ENCODE measurements at places on chromosomes 3 and 15.

- H3K4me1 ChIP-seq, result peaks cover 11% of the 10 kb centered on the region
- no peak overlapping the region for H3K27ac ChIP-seq
- no peaks in the 10 kb centered on the region for H3K36me3 ChIP-seq
- no peak overlapping the region for H3K4me3 ChIP-seq
- H3K27me3 ChIP-seq, result peaks cover 26% of the 10 kb centered on the region
- peak; percentile 51 for DNase-seq
Measured at GRCh38 chr3:167876620-167877281, 141.2 kb downstream of the SERPINI1 start.

DNA sequence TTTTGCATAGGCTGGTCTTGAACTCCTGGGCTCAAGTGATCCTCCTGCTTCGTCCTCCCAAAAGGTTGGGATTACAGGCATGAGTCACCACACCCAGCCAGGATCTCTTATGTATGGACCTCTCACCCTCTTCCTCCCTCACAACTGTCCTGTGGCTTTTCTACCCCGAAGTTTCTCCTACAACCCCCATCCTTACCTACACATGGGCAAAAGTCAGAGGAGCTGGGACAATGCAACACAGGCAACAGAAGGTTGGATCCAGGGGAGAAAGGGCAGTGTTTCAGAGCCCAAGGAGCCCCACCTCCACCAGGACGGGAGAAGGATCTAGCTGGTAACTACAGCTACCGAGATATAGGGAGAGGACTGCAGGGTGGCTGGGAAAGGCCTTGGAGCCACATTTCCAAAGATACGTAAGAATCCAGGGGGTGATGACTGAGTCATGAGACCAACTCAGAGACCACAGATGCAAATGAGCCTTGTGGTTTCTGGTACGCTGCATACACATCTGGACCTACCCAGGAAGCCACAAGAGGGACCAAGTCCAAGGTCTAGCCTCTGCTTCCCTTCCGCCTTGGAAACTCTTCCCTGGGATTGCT, 13.6 kb downstream of the IGDCC4 start:
- H3K36me3 ChIP-seq, result no peaks in the 10 kb centered on the region
- DNase-seq, result peak; percentile 58
- H3K27ac ChIP-seq, result no peak overlapping the region
- H3K4me1 ChIP-seq, result peaks cover 5% of the 10 kb centered on the region
- H3K27me3 ChIP-seq, result peaks cover 36% of the 10 kb centered on the region

DNA sequence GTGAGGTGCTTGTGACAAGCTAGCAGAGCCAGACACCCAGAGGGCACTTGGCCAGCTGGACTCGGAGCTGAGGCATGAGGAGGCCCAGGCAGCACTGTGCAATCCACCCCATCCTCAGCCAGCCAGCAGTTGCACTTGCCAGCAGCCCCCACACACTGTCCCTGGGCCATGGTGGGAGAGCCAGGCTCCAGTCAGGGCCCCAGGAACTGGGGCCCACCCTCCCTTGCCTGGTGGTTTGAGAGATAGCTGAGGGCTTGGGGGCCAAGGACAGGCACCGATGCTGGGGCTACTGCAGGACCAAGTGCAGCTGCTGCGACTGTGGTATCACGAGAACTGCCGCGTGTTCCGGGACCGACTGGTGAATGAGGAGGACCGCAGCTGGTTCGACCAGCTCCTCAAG, 63.5 kb downstream of the DNAH1 start:
- H3K27ac ChIP-seq, result no peak overlapping the region
- no peaks in the 10 kb centered on the region for H3K4me1 ChIP-seq
- no peak overlapping the region for H3K4me3 ChIP-seq

GRCh38 chr3:19775765-19776164, 158.3 kb downstream of the EFHB start:
- no peak overlapping the region for H3K4me3 ChIP-seq
- H3K27ac ChIP-seq, result no peak overlapping the region
- DNase-seq, result no peak
- H3K36me3 ChIP-seq, result no peaks in the 10 kb centered on the region
- H3K27me3 ChIP-seq, result no peaks in the 10 kb centered on the region

GRCh38 chr15:79440355-79440908, 8.3 kb downstream of the MINAR1 start:
- no peak overlapping the region for H3K4me3 ChIP-seq
- no peak overlapping the region for H3K27ac ChIP-seq
- H3K27me3 ChIP-seq, result no peaks in the 10 kb centered on the region

- H3K4me1 ChIP-seq, result no peaks in the 10 kb centered on the region
- H3K36me3 ChIP-seq, result no peaks in the 10 kb centered on the region
- no peak overlapping the region for H3K27ac ChIP-seq
- DNase-seq, result no peak
Measured at GRCh38 chr15:38696109-38696727, 131.6 kb upstream of the RASGRP1 start.

DNA sequence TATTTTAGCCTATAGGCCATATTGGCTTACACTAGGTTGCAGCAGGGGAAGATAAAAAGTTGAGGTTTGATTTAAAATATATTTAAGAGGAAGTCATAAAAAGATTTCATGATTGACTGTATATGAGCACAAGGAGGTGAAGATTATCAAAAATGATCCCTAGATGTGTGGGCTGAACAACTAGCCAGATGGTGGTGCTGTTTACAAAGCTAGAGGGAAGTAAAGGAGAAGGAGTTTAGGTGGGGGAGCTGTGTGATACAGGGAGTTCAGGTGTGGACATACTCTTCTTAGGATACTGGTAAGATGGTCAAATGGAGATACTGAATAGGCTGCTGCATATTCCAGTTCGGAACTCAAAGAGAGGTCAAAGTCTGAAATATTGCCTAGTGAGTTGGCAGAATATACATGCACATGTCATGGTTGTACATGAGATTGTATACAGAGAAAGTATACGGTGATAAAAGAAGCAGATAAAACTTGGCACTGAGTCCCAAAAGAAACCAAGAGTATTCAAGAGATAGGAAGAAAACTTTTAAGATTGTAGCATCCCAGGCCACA, 727.8 kb downstream of the NLGN1 start:
- no peak overlapping the region for H3K4me3 ChIP-seq
- no peaks in the 10 kb centered on the region for H3K36me3 ChIP-seq
- H3K27ac ChIP-seq, result no peak overlapping the region
- DNase-seq, result peak; percentile 57

GRCh38 chr3:128623762-128624176, 26.8 kb downstream of the RPN1 start:
- H3K36me3 ChIP-seq, result peaks cover 94% of the 10 kb centered on the region
- H3K4me3 ChIP-seq, result no peak overlapping the region
- H3K27ac ChIP-seq, result no peak overlapping the region
- peak; percentile 33 for DNase-seq

- no peaks in the 10 kb centered on the region for H3K4me1 ChIP-seq
- H3K36me3 ChIP-seq, result no peaks in the 10 kb centered on the region
- DNase-seq, result no peak
- H3K27me3 ChIP-seq, result peaks cover 62% of the 10 kb centered on the region
- no peak overlapping the region for H3K4me3 ChIP-seq
Measured at GRCh38 chr3:123447416-123447748, 1.5 kb downstream of the ADCY5 start.

GRCh38 chr15:89835176-89835564, 20.5 kb upstream of the ANPEP start:
- no peaks in the 10 kb centered on the region for H3K27me3 ChIP-seq
- H3K4me1 ChIP-seq, result peaks cover 39% of the 10 kb centered on the region
- peak overlapping the region; percentile 35 for H3K4me3 ChIP-seq
- peak overlapping the region; percentile 87 for H3K27ac ChIP-seq
- DNase-seq, result no peak

DNA sequence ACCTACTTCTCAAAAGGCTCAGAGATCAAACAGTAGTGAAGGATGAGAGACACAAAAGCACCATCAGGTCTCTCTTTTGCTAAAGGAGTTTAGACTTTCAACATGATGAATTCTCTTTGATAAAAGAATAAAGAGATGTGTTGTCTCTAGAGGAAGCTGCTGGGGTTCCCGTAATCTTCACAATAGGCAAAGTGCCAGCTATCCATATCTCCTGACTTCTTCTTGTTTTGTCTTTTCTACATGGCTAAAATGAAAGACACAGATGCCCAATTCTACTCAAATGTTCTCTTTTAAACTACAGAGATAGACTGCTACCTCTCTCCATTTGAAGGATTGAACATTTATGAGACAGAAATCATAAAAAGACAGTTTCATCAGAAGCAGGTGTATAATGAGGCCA, 38.4 kb upstream of the TUSC7 start:
- no peaks in the 10 kb centered on the region for H3K36me3 ChIP-seq
- H3K4me3 ChIP-seq, result no peak overlapping the region
- no peak for DNase-seq
- H3K27me3 ChIP-seq, result peaks cover 18% of the 10 kb centered on the region

GRCh38 chr3:73469331-73469730, 155.4 kb downstream of the PDZRN3 start:
- H3K27me3 ChIP-seq, result peaks cover 12% of the 10 kb centered on the region
- H3K27ac ChIP-seq, result no peak overlapping the region
- no peak overlapping the region for H3K4me3 ChIP-seq
- H3K4me1 ChIP-seq, result no peaks in the 10 kb centered on the region
- no peaks in the 10 kb centered on the region for H3K36me3 ChIP-seq

DNA sequence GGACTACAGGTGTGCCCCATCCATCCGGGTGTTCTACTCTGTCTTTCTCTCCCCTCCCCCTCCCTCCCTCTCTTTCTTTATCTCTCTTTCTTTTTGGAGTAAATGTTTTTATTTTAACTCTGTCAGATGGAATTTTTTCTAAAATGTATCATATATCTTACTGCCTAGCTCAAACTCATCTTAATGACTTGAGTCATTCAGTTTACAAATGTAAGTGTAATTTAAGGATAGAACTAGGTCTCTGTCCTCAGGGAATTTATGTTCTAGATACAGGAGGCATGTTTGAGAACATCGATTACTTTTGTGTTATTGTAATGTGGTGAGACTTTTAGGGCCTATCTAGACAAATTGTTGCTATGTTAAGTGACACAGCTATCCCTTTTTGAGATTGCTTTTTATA, 3.5 kb downstream of the TBC1D23 start:
- peaks cover 6% of the 10 kb centered on the region for H3K36me3 ChIP-seq
- no peak for DNase-seq
- peaks cover 45% of the 10 kb centered on the region for H3K4me1 ChIP-seq
- H3K27me3 ChIP-seq, result no peaks in the 10 kb centered on the region

GRCh38 chr3:15214758-15215157, 8.7 kb downstream of the CAPN7 start:
- no peaks in the 10 kb centered on the region for H3K27me3 ChIP-seq
- H3K27ac ChIP-seq, result no peak overlapping the region
- DNase-seq, result no peak
- H3K4me1 ChIP-seq, result no peaks in the 10 kb centered on the region
